ENCODE measurements at places on chromosomes 16 and 17. TPM values are rescaled to one million over a fixed set of nuclear protein-coding genes. Genes with fewer than 3 reads are reported as not detected.

NPIPA8 gene
- total RNA-seq = not detected

DLX4 gene
- 0.14 TPM for total RNA-seq

TEX14 gene
- total RNA-seq = not detected

TNFSF13 gene
- total RNA-seq = 5.1 TPM

CA7 gene
- total RNA-seq = not detected

MSL1 gene
- total RNA-seq = 47.3 TPM

Data from airway epithelial cell (primary cell).